GM13977 (cell line): ENCODE measurements at places on chromosomes 3 and 15.

DNA sequence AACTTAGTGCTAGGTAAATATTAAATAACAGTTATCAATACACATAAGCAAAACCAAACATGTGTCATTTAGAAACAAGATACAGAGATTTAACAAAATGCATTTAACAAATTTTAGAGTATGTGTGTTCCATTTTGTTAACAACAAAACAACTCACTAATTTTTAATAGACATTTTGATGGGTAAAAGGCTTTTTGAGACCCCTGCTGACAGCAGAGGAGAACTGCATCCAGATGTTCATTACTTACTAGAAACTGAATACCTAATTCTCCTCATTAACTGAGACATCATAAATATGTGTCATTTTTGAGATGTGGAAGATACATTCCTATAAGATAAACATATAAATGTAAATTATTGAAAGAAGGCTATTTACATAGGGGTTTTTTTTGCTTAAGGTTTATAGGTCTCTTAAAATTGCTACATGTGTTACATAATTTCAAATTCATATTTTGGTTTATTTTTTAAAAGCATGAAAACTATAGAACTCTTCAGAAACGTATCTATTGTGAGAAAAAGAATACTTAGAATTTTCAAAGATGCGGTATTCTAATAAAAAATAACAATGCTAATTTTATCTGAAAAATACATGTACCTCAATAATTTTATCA lies 1009.8 kb downstream of the TUSC7 start:
- DNase-seq = peak; percentile 9

DNA sequence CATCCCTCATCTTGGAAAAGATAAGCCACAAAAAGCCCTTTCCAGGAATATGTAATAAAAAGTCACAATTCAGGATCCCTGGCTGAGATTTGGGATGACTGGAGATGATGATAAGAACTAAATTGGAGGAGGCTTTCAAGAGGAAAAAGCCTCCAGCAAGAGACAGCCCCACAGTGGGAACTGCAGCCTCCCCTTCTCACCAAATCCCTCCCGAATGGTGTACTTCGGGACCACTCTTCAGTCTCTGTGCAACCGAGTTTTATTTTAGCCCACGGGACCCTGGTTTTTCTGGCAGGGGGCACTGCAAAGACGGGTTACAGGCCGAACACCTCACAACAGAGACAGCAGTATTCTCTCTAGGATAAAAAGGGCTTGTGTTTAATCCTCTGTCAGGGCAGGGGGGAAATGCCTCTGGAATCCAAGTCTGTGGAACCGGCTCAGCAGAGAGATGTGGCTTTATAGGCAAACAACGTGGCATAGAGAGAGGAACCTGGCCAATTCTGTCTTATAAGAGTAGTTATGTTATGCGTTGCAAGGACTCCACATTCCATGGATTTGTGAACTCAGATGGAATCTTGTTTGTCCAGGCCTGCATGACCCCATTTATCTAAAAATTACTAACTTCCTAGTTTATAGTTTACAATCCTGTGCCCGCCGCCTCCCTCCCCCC lies 1.2 kb upstream of the LMCD1 start:
- DNase-seq = no peak

- no peak for DNase-seq
Observed at GRCh38 chr15:45497261-45497660, 25.3 kb downstream of the SLC30A4 start.

GRCh38 chr3:43647331-43648166 lies 25.7 kb upstream of the ANO10 start:
- no peak for DNase-seq

GRCh38 chr15:77795446-77795845 lies 162.7 kb upstream of the LINGO1 start:
- no peak for DNase-seq

DNA sequence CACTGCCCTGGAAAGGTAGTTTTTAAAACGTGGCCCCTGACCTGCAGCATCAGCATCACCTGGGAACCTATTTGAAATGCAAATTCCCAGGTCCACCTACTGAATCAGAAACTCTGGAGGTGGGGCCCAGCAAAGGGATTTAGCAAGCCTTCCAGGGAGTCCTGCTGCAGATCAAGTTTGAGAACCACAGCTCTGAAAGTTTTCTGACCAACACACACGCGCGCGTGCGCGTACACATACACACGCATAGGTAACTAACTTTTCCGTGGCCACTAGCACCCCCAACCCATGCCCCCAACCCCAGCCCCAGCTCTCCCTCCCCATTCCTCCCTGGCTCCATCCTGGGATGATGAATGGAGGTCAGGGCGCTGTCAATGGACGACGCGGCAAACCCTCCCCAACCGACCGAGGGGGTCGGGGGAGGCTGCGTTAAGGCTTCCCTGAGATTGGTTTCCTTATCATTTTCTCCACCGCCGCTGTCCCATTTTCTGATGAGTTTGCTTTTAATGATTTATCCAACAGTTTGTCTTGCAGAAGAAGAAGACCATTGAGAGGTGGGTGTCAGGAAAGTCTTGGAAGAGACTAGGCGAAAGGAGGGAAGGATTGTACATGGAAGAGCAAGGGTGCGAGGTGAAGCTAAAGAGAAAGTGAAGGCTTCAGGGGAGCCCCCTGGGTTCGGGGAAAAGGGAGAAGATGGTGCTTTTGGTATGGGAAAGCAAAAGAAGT lies 590 bp upstream of the BOC start:
- DNase-seq = no peak

GRCh38 chr15:30933293-30933692 lies 29.6 kb downstream of the FAN1 start:
- no peak for DNase-seq

DNA sequence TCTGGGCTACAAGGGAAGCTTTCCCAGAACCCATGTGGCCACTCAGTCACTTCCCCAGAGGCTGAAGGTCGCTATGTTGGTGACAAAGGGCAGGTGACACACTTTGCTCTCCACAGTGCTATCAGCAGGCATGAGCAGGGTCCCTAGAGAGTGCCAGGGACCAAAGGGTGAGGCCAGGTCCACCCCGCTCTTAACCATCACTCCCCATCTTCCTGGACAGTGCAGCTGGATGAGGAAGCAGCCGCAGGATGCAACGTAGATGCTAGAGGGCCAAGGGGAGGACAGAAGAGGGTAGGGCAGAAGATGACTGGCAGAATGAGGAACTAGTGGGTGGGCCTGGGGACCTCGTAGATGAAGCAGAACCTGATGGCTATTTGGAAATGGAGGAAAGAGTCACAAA lies 13.6 kb upstream of the LTF start:
- DNase-seq = no peak

- no peak for DNase-seq
Observed at GRCh38 chr3:64627471-64628321, 60.1 kb downstream of the ADAMTS9 start.

GRCh38 chr3:141469720-141470119 lies 17.1 kb upstream of the RASA2 start:
- DNase-seq = no peak

DNA sequence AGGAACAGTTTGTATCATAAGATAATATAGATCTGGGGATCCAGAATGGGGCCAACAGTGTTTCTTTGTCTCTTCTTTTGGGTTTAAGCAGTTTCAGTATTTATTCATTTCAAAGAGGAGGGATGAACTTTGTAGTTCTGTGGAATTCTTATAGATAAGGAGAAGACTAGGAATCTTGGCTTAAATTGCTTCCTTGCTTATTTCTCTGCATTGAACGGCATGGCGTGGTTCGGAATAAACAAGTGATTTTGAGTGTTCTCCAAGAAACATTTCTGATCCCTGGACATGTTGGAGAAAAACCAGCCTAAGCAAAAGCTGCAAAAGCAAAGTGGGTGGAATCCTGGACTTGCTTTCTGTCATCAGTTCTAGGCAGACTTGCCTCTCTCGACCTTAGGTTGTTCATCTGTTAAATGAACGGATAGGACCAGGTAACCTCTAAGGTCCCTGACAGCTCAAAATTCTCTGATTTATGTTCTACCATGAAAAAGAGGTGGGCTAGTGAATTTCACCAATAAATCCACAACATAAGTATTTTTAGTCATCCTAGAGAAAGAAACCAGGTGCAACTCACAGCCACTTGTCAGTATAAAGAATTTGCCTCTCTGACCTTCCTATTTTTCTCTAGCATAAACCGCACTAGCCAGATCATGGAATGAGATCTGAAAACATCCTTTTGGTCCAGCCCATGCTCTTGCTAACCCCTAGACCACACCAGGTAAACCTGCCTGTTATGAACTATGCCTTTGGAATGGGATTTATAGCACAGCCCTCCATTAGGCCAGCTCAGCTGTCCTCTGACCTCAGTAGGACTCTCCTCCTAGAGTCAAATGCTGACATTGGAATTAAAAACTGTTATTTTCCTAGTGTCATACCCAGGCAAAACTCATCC lies 78.8 kb downstream of the CLDN11 start:
- DNase-seq = no peak

- DNase-seq = no peak
Observed at GRCh38 chr3:117545484-117545883, 835.9 kb downstream of the TUSC7 start.

GRCh38 chr15:98786717-98787116 lies 138.4 kb downstream of the IGF1R start:
- DNase-seq = no peak

DNA sequence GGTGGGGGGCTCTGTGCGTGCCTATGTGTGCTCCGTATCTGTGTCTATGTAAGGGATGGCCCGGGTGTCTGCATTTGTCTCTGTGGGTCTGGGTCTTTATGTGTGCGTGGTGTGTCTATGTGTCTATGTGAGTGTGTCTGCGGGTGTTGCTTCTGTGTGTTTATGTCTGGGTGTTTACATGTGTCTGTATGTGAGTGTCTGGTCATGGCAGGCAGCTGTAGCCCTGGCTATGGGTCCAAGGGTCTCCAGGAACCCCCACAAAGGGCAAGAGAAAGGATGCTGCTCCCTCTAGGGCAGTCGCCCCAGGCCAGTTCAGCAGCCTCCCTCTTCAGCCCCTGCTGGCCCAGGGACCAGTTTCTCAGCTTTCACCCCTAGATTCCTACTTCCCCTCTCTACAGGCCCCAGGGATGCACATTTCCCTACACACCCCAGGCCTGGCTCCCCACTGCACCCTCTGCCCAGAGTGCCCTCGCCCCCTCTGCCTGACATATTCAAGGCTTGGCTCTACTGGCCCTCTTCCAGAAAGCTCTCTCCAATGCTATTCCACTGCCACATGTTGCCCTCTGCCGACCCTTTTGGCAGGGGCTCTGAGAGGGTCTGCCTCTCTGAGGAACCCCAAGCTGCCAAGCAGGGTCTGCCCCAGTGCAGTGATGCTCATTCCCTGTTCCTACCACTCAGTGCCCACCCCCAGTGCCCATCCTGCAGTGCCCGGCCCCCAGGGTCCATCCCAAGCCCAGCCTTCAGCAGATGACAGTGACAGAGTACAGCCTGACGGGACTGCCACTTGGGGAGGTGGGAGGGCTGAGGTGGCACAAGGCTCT lies 1.0 kb upstream of the MYL3 start:
- no peak for DNase-seq

- DNase-seq = no peak
Observed at GRCh38 chr3:113271189-113271588, 59.8 kb downstream of the BOC start.

DNA sequence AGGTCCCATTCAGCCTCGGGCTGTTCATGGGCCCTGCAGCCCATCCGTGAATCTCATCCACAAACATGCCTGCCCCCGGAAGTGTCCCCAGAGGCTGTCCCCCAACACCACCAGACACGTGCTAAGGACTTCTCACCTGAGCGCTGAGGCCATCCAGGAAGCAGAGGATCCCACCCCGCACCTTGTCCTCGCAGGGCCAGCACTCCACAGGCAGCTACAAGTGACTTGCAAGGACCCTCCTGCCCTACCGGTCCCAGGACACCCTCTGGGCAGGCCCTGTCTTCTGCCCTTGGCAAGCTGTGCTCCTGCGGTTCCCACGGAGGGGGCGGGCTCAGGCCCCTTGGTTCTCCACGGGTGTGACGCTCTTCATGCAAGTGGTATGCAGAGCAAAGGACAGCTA lies 146.0 kb downstream of the NUP210 start:
- no peak for DNase-seq

DNA sequence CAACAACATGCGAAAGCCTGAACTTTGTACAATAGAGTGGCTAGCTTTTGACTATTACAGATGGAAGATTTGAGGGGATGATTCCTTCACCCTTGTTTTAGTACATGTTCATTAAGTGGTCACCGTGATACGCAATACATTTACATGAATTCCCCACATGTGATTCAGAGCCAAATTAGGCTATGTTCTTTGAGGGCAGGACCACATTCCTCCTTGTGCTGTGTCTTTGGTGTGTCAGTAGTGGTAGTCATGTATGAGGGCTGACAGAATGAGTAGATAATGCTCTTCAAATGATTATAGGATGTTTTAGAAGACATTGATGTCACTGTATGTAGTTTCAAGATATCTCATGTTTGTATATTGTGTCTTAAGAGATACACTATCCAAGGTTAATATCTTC lies 12.1 kb downstream of the PTPRG start:
- DNase-seq = no peak

- DNase-seq = no peak
Observed at GRCh38 chr15:60424006-60424405, 26.2 kb upstream of the ANXA2 start.

DNA sequence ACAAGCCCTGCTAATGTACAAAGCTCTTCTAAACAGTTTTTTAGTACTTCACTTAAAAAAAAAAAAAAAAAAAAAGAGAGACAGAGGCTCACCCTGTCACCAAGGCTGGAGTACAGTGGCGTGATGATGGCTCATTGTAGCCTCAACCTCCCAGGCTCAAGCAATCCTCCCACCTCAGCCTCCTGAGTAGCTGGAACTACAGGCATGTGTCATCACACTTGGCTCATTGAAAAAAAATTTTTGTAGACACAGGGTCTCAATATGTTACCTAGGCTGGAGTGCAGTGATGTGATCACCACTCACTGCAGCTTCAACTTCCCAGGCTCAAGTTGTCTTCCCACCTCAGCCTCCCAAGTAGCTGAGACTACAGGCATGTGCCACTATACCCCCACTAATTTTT lies 47.6 kb upstream of the HEG1 start:
- DNase-seq = no peak

- no peak for DNase-seq
Observed at GRCh38 chr3:184157206-184157605, 2.0 kb downstream of the DVL3 start.

DNA sequence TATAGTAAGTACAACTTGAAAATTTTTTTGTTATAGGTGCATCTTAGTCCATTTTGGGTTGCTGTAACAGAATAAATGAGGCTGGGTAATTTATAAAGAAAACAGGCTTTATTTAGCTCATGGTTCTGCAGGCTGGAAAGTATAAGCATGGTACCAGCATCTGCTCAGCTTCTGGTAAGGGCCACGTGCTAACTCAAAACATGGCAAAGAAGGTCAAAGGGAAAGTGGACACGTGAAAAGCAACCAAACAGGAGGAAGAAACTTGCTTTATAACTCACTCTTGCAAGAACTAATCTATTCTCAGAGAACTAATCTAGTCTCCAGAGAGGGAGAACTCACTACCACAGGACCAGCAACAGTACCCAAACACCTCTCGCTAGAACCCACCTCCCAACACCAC lies 9.1 kb downstream of the HDGFL3 start:
- DNase-seq = no peak

- DNase-seq = no peak
Observed at GRCh38 chr15:101441696-101442095, 47.8 kb downstream of the PCSK6 start.

GRCh38 chr15:39510001-39510701 lies 70.7 kb upstream of the THBS1 start:
- no peak for DNase-seq
